Left cardiac atrium (tissue), 4 donors: ENCODE measurements at places on chromosomes 3 and 15.

DNA sequence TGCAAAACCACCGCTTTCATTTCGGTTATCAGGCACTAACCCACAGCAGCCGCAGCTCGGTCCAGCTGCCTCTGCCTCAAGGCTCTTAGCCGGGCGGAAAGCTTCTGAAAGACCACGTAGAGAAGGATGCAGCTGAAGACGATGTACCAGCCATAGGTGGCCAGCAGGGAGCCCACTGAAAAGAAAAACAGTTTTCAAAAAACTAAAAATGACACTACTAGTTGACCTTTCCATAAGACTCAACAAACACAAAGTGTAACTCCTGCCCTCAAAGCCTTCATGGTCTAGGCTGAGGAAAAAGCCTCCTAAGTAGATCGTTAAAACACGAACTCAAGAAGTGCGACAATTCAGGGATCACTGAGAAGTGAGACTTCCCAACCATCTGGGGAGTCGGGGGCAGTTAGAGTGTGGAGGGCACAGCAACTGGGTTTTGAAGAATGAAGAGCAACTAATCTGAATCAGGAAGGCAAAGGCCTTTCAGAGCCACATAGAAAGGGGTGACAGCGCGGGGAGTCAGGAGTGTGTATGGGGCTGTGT, 716 bp downstream of the SELENOS start:
- no peak for DNase-seq

DNA sequence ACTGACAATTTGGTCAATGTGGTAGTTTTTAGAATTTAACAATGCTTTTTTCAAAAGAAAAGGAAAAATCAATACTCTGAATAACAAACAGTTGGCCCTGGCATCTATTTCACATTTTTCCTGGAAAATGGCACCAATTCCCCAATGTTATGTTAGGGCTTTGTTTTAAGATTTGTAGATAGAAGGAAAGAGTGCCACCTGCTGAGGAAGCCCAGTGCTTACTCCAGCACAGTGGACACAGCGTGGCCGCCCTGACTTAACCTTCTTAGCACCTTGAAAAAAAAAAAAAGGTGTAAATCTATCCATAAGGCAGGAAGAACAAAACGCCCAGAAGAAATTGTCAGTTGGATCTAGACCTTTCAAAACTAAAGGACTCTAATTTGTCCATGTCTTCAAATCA, 110.7 kb upstream of the CNTN4 start:
- no peak for DNase-seq

- no peak for DNase-seq
Measured at GRCh38 chr3:9730657-9731205, 804 bp upstream of the BRPF1 start.

GRCh38 chr15:101531170-101531569, 41.7 kb upstream of the PCSK6 start:
- DNase-seq: no peak

DNA sequence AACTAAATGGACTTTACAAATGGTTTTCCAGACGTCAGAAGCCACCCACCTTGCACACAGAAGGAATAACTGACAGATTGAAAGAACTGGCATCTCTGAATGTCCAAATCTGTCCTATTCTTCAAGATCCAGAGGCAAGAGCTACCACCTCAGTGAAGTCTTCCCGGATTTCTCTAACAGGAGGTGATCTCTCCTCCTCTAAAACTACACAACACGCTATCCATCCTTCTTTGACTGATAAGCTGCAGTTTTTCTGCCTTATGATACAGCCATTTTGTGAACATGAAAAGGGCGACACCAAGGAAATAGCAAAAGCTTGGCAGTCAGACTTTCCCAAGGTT, 37.1 kb upstream of the HES1 start:
- DNase-seq: no peak

GRCh38 chr3:141682007-141682406, 56.1 kb upstream of the RNF7 start:
- DNase-seq: no peak

GRCh38 chr3:56864090-56864489, 62.3 kb upstream of the ARHGEF3 start:
- no peak for DNase-seq

GRCh38 chr3:30751610-30752299, 142.7 kb downstream of the GADL1 start:
- DNase-seq: peak; percentile 43

- DNase-seq: no peak
Measured at GRCh38 chr15:83275412-83275811, 9.1 kb downstream of the BNC1 start.

DNA sequence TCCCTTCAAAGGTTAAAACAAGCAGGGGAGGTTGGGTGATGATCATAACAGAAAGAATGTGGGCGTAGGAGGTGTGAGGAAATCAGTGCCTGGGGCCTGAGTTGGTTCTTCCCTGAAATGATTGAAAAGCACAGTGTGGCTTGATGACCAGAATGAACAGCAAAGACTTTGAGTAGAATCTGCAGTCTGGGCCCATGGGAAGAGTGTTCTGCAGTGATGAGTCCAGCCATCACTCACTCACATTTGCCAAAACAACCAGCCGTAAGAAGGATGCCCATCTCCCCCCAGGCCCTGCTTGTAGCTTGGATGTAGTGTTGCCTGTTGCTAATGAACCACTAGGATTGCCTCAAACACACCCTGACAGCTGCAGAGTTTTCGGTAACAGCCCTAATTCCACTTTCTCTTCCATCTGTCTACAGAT, 67.9 kb downstream of the VGLL3 start:
- DNase-seq: no peak

GRCh38 chr3:181264486-181264885, 274.9 kb upstream of the DNAJC19 start:
- no peak for DNase-seq

DNA sequence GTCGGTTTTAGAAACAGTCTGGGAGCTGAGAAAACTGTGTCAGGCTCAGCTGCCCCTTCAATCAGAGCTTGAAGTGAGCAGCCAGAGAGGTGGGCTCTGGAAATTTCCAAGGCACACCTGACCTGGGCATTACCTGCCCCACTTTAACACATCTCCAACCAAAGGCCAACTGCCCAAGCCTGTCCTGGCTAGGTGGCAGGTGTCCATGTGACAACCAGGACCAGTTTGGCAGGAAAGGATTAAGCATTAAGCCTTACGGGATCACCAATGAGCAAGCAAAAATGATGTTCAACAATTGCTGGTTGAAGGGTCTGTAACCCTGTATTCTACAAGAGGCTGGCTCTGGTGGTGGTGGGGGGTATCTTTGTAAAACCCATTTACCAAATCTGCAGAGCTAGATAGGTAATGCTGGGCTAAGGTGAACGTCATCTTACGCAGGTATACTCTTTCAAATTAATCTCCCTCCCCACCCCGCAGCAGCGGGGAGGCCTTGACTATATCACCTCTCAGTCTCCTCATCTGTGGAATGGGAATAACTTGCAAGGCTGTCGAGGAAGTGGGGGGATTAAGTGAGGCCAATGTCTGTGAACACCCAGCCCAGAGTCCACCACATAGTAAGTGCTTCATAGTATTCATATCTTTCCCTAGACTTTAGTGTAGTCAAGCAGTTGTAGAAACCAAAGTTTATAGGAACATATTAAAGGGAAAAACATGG, 183.2 kb downstream of the MEGF11 start:
- DNase-seq: no peak

GRCh38 chr15:34594361-34594760, 10.9 kb upstream of the GOLGA8B start:
- DNase-seq: no peak

GRCh38 chr3:28645149-28645548, 296.5 kb upstream of the AZI2 start:
- no peak for DNase-seq

DNA sequence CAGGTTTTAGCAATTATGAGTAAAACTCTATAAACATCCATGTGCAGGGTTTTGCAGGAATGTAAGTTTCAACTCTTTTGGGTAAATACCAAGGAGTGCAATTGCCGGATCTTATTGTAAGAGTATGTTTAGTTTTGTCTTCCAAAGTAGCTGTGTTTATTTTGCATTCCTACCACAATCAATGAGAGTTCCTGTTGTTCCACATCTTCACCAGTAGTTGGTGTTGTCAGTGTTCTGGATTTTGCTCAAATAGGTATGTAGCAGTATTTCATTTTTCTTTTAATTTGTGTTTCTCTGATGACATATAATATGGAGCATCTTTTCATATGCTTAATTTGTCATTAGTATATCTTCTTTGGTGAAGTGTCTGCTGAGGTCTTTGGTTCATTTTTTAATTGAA, 185.1 kb upstream of the GALNT15 start:
- no peak for DNase-seq

- DNase-seq: no peak
Measured at GRCh38 chr3:160127308-160127707, 97.9 kb upstream of the C3orf80 start.

DNA sequence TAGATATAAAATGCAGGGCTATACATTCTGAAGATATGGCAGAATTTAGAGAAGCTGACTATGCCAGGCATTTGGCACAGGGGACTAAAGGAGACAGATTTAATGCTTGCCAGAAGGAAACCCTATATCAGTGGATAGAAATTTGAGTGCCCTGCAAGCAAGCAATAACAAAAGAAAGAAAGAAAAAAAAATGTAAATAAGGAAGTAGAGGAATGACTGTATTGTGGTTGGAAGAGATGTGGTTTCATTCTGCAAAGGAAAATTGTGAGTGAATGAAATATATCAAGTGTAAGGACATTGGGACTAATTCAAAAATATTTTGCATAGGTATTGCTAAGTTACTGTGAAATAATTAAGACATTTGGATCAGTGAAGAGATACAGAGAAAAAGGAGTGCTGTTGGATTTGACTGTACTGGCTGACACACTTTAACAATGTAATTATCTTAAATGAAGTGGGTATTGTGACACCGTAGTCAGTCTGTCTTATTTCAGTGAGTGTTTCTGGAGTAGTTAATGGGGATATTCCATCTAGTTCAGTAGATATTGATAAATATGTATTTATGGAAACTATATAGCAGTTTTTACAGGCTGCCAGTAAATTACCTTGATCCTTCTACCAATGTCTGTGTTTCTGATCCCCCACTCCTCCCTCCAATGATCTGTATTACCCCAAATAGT, 418.2 kb downstream of the CNTN4 start:
- DNase-seq: no peak

DNA sequence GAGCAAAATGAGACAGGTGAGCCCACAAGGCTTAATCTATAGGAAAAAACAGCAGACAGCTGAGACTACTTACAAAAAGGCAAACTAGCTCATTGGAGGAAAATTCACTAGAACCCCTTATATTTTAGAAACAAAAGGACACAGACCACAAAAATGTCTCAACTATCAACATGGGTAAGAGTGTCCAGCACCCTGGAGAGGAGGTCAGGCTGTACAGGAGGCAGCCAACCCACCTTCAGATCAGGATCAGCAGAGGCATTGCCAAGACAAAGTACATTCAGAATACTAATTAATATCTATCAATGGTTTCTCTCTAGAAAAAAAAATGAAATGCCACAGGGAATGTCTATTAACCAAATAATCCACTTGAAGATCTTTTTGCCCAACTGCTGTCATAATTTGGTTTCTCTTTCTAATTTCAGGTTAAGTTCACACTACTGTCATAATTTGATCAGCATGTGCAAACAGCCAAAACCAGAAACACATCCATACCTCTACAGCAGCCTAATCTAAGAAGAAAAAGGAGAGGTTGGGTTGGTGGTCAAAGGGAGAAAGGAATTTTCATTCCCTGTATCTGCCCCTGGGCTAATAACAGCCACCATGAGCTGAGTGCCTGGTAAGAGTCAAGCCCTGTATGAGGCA, 26.0 kb upstream of the THBS1 start:
- no peak for DNase-seq

- no peak for DNase-seq
Measured at GRCh38 chr3:111246967-111247760, 175.5 kb downstream of the NECTIN3 start.

DNA sequence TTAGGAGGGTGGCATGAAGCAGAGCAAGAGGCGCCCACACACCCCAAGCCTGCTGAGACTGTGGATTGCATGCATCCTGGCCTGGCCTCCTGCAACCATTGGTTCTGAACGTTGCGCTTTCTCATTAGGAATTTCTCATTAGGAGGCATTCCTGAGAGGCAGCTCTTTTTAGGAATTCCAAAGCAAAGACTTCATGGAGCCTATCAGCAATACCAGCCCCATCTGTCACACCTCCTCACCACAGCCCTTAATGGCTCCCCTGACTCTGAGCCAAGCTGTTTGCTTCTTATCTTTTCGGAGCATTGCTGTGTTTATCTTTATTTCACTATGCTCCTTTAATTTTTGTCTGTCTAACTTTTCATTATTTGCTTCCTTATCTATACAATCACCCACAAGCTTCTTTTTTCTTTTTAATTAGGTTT, 226.9 kb downstream of the CACNA2D3 start:
- DNase-seq: no peak

DNA sequence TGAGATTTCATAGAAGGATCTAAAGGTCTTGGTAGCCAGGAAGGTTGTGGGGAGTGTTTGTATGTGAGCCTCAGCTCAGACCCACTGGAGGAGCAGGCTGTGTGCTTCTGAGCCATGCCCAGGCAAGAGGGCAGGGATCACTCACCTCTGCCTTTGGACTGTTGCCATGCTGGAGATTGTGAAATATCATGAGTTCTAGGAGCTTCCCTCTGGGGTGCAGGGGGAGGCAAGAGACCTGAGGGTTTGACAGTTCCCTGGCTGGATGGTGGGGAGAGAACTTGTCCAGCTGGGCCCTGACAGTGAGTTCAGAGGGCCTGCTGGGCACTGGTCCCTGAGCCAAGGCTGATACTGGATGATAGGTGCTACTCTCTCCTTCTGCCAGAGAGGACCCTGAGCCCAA, 6.0 kb downstream of the SLC6A1 start:
- DNase-seq: no peak

DNA sequence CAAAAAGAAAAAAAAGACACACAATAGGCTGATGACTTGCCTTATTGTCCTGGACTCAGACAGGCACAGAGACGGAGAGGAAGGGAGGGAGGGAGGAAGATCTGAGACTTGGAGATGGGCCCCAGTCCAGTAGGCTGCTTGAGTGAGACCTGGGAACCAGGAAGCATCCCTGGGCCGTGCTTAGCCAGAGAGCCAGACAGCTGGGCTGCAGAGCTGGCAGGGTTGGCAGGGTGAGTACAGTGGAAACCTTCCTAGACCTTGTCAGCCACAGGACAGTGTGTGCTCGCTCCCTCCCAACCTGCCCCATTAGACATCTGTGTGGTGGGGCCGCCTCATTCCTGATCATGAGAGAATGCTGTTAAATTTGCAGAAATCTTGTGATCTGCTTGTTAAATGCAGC, 107.9 kb upstream of the ALDH1A3 start:
- no peak for DNase-seq

DNA sequence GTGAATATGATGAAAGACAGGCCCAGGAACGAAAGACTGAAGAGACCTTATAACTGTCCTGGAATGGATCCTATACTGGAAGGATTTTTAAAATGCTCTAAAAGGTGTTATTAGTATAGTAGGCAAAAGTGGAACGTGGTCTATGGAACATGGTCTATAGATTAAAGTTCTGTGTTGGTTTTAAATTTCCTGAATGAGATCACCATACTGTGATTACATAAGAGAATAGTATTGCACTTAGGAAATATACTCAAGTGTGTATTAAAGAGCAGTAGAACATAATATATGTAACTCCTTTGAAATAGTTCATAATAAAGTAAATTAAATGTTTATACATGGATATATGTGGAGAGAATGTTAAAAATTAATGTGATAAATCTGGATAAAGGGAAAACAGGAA, 68.2 kb downstream of the SPRED1 start:
- no peak for DNase-seq

GRCh38 chr3:57227930-57228751, 612 bp downstream of the APPL1 start:
- peak; percentile 61 for DNase-seq
